Heart right ventricle (tissue), 16 donors: ENCODE measurements at places on chromosomes 7 and 10. TPM values are rescaled to one million over a fixed set of nuclear protein-coding genes. Genes with fewer than 3 reads are reported as not detected.

Gene IL6
- 1.6 TPM for total RNA-seq

Gene PDSS1
- total RNA-seq, result 7.2 TPM

Gene SEMA3A
- 1.9 TPM for total RNA-seq

Gene OGDHL
- 0.89 TPM for total RNA-seq

Gene AQP1
- total RNA-seq, result 191 TPM

Gene KLF14
- 0.14 TPM for total RNA-seq

Gene ANXA8L1
- total RNA-seq, result not detected

Gene PFKFB3
- 7.6 TPM for total RNA-seq

Gene POLD2
- total RNA-seq, result 80.4 TPM

Gene C7orf25
- 2.5 TPM for total RNA-seq

Gene TMEM196
- total RNA-seq, result not detected

Gene SLC26A5
- not detected for total RNA-seq

Gene PIP
- not detected for total RNA-seq

Gene TMEM213
- not detected for total RNA-seq

Gene CACNA2D1
- 41.0 TPM for total RNA-seq

Gene VAX1
- total RNA-seq, result not detected

Gene CDK14
- 12.7 TPM for total RNA-seq

Gene PVRIG
- total RNA-seq, result not detected

Gene CLEC5A
- total RNA-seq, result 2.1 TPM

Gene PRF1
- 0.68 TPM for total RNA-seq

Gene ACADSB
- 74.2 TPM for total RNA-seq

Gene AHCYL2
- total RNA-seq, result 5.7 TPM

Gene ZNF365
- total RNA-seq, result 0.48 TPM

Gene HMX3
- total RNA-seq, result not detected

Gene STEAP2
- 2.7 TPM for total RNA-seq

Gene CHRM2
- 58.5 TPM for total RNA-seq

Gene SNCG
- 17.9 TPM for total RNA-seq

Gene BEND7
- 21.0 TPM for total RNA-seq

Gene MRLN
- not detected for total RNA-seq

Gene TAS2R4
- 0.25 TPM for total RNA-seq

Gene AKR1B15
- not detected for total RNA-seq

Gene UNCX
- total RNA-seq, result not detected

Gene EBF3
- total RNA-seq, result 4.8 TPM

Gene SUN3
- not detected for total RNA-seq

Gene RGR
- total RNA-seq, result 3.1 TPM

Gene ZNF33B
- total RNA-seq, result 17.5 TPM

Gene CRYGN
- not detected for total RNA-seq

Gene LOXL4
- 0.72 TPM for total RNA-seq

Gene UCMA
- total RNA-seq, result not detected

Gene PTPRN2
- total RNA-seq, result 0.98 TPM

Gene KAZALD1
- total RNA-seq, result 5.5 TPM

Gene CCDC172
- not detected for total RNA-seq

Gene CUL1
- total RNA-seq, result 47.9 TPM
